Mesangial cell (primary cell): ENCODE measurements at places on chromosomes 16 and 17. TPM values are rescaled to one million over a fixed set of nuclear protein-coding genes. Genes with fewer than 3 reads are reported as not detected.

Gene SYNGR3
- total RNA-seq: 4.6 and 10.0 TPM in 2 replicates

Gene CD300LG
- total RNA-seq: not detected in 2 replicates

Gene ZNF19
- 0.98 and 5.8 TPM in 2 replicates for total RNA-seq

Gene GP1BA
- not detected in 2 replicates for total RNA-seq

Gene IKZF3
- not detected in 2 replicates for total RNA-seq

Gene FAM171A2
- total RNA-seq: 11.4 and 17.0 TPM in 2 replicates

Gene TERB1
- total RNA-seq: not detected in 2 replicates

Gene MON1B
- 22.0 and 35.0 TPM in 2 replicates for total RNA-seq

Gene C16orf89
- not detected in 2 replicates for total RNA-seq

Gene HID1
- 2.0 and 12.5 TPM in 2 replicates for total RNA-seq

Gene RCVRN
- not detected in 2 replicates for total RNA-seq

Gene TXNDC11
- 27.1 and 36.1 TPM in 2 replicates for total RNA-seq

Gene CACNG1
- total RNA-seq: not detected in 2 replicates

Gene SCIMP
- not detected in 2 replicates for total RNA-seq

Gene CEMP1
- total RNA-seq: not detected in 2 replicates

Gene ST6GALNAC2
- total RNA-seq: 0.33 and 6.6 TPM in 2 replicates
